Stimulated activated naive B cell treated with anti-CD40 and anti-IgM and Interleukin-4, amounts not matched to agents 10 μg/mL and 1 μg/mL and 100 μg/mL, for 72 hours (primary cell): ENCODE measurements at places on chromosomes 7 and 10.

DNA sequence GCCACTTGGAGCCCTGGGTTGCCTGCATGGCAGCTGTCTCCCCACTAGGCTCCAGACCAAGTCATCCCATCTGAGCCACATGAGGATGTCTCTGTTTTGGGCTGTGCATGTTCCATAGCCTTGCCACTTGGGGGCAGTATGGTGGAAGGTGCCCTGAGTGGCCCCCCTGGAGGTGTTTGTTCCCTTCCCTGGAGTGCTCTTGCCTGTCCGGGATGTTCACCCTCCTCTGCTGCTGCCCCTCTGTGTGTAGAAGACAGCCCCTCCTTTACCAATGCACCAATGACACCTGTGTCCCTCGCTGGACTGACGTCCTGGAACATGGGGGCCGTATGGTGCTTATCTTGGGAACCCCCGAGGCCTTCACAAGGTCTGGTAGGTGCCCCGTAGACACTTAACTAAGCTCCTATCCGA is 100.2 kb downstream of the ACTR3B start:
- DNase-seq: no peak

GRCh38 chr7:151346470-151346769 is 4.8 kb downstream of the NUB1 start:
- no peak for DNase-seq

GRCh38 chr7:78055001-78055573 is 256.5 kb downstream of the PHTF2 start:
- DNase-seq: no peak

DNA sequence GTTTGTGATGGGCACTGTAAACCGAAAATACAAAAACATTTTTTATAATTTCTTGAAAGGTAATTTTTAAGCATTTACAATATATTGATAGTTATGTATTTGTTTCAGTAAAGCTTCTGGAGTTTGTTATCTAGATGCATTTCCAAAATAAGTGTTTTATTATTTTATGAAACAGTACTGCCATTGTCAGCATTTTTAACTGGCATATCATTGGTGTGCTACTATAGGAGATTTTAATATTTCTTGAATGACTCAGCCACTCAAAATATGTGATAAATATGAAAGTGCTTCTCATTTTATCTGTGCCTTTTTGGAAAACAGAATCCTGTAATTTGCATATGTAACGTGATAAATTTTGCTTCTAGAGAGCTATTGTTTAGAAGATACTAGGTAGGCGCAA is 97.9 kb downstream of the ANKIB1 start:
- no peak for DNase-seq

DNA sequence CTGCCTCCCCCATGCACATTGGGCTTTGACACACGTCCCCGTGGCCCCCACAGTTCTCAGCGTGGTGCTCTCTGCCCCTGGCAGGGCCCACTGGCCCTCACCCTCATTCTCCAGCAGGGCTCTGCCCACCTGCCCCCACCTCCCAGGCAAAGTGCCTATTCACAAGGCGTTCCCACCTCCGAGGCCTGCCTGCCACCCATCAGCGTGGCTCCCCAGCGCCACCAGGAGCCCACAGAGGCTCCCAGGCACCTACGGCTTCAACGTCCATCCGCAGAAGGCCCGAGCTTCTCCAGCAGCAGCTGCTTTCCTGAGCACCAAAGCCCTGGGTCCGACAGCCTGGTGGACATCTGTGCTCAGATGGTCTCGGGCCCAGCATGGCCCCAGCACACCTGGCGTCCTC is 211.8 kb upstream of the PPP2R2D start:
- DNase-seq: no peak

DNA sequence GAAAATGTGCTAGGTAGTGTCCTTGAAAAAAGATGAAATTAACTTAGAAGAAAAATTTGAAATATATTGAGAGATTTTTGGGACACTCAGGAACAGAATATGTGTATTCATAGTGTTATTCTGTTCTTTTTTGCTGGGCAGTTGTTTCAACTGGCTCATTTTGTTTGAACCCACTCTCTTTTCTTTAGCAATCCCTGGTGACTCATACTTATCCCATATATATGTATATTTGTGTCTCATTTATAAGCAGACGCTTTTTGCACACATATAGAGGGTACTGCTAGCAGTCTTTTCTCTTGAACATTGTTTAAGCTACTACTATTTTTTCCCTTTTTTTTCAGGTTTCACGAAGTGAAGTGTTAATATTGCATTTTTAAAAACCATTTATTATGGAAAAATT is 1.9 kb downstream of the EXOC6 start:
- DNase-seq: no peak

GRCh38 chr10:130369645-130370381 is 233.6 kb downstream of the GLRX3 start:
- DNase-seq: no peak

- DNase-seq: no peak
Measured at GRCh38 chr10:69346776-69347175, 68.5 kb downstream of the HK1 start.

GRCh38 chr10:89535171-89536012 is at the start of gene SLC16A12:
Gene SLC16A12, minus strand, starts transcription at chr10:89535594. Its CDS starts 73,016 bp downstream, at chr10:89462578.
- DNase-seq: no peak

DNA sequence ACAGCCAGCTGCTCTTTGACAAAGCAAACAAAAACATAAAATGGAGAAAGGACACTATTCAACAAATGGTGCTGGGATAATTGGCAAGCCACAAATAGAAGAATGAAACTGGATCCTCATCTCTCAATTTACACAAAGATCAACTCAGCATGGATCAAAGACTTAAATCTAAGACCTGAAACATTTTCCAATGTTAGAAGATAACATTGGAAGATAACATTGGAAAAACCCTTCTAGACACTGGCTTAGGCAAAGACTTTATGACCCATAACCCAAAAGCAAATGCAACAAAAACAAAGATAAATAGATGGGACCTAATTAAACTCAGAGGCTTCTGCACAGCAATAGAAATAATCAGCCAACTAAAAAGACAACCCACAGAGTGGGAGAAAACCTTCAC is 425.7 kb upstream of the SEMA3D start:
- no peak for DNase-seq

DNA sequence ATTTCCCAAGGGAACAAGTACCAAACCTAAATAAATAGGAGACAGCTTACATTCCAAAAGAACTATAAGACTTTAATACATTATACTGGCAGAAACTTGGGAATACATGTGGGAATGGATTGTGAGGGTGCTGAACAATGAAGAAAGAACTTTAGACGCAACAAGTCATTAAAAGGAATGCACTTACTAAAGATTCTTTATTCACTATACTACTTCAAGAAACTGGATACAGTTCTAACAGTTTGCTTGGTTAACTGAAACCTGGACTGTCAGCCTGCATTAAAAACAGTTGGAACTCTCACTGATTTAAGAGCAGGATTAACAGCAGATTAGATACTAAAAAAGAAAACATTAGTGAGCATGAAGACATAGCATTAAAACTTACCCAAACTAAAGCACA is 12.0 kb downstream of the CACUL1 start:
- DNase-seq: no peak

DNA sequence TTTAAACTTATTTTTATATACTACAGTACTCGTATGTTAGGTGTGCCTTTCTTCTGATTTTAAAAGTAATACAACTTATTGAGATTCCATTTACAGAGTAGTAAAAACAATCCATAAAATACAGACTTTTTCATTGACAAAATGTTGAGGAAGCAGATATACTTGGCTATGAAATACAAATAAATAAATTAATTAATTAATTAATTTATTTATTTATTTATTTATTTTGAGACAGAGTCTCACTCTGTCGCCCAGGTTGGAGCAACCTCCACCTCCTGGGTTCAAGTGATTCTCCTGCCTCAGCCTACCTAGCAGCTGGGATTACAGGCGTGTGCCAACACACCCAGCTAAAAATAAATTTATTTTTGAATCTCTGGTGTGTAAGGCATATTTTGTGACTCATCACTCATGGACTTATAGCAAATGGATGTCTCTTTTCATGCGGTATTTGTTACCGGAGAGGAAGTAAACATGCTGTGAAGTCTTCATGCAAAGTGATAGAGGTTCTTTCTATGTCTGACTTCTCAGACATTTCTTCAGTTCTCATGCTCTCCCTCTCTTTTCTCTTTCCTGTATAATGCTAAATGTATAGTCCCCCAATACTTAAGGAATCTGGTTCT is 20.2 kb upstream of the SRPK2 start:
- no peak for DNase-seq

- DNase-seq: no peak
Measured at GRCh38 chr7:25846722-25847121, 305.3 kb upstream of the NFE2L3 start.
